CD4-positive, alpha-beta T cell treated with Interleukin-15 for 1 hour (primary cell): ENCODE measurements at places on chromosomes 12 and 14.
A peak's percentile ranks its signal among the peaks of the same experiment; 100 is the strongest.

GRCh38 chr12:101045486-101046464, 164.3 kb downstream of the SLC5A8 start:
- no peak for DNase-seq

- DNase-seq, result peak; percentile 18
These were observed 72.5 kb upstream of the ATP2B1 start for GRCh38 chr12:89781156-89781555.

- no peak for DNase-seq
These were observed 374.8 kb downstream of the RMST start for GRCh38 chr12:97837401-97837800.

GRCh38 chr12:46442239-46442638, 69.7 kb upstream of the SLC38A2 start:
- DNase-seq, result no peak

DNA sequence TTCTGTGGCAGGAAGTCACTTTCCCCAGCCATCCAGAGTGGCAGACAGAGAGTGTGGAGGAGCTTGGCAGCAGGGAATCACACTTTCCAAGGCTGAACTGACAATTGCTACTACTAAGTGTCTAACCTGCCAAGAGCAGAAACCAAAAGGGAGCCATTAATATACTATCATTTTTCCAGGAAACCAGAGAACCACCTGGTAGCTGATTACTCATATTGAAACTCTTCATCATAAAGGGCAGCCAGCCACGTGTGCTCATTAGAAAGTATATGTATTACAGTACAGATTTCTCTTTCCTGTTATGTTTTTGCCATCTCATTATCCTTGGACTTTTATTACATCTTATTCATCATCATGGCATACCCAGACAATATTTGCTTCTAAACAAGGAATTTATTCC, 374.9 kb downstream of the GXYLT1 start:
- no peak for DNase-seq

DNA sequence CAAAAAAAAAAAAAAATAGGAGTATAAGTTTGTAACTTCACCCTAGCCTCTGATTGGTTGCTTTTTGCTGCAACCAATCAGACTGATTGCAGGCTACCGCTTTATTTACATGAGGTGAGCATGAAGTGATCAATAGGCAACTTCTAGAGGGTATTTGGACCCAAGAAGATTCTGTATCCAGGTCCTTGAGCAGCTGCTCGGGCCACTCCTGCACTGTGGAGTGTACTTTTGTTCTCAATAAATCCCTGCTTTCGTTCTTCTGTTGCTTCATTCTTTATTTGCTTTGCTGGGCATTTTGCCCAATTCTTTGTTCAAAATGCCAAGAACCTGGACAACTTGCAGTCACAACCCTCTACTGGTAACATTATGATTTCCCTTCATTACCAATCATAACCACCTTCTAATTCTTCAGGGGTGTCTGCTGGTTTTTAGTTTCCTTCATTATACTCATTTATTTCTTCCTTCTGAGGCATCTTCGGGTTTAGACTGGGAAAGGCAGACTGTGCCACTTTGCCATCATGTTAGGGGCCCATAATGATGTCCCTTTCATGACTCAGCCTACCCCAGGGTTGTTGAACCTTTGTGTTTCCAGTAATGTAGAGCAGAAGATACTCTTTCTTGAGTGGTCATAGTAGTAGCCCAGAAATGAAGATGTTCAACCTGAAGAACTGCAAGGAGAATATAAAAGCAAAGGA, 43.4 kb upstream of the LIMA1 start:
- DNase-seq, result no peak
